Mucosa of descending colon (tissue), 3 donors: ENCODE measurements at places on chromosomes 11 and 22. TPM values are rescaled to one million over a fixed set of nuclear protein-coding genes. Genes with fewer than 3 reads are reported as not detected.

The FOLR1 gene
- total RNA-seq = not detected

The NCF4 gene
- 15.2 TPM for total RNA-seq

The SCGB1A1 gene
- total RNA-seq = not detected

The SLCO2B1 gene
- 73.1 TPM for total RNA-seq

The APOL6 gene
- 42.1 TPM for total RNA-seq

The LMF2 gene
- 60.7 TPM for total RNA-seq

The CRYBB3 gene
- 0.82 TPM for total RNA-seq

The CCDC116 gene
- total RNA-seq = 0.22 TPM

The AIFM3 gene
- total RNA-seq = 73.1 TPM

The INCENP gene
- total RNA-seq = 36.1 TPM

The MRGPRX3 gene
- not detected for total RNA-seq

GRCh38 chr22:50529897-50530579 lies at the start of gene TYMP:
Gene TYMP (minus strand): TSS chr22:50530012. CDS start chr22:50529709, 303 bp downstream.
- peak; percentile 88 for DNase-seq

GRCh38 chr11:109728056-109728455 lies 306.1 kb downstream of the C11orf87 start:
- no peak for DNase-seq

DNA sequence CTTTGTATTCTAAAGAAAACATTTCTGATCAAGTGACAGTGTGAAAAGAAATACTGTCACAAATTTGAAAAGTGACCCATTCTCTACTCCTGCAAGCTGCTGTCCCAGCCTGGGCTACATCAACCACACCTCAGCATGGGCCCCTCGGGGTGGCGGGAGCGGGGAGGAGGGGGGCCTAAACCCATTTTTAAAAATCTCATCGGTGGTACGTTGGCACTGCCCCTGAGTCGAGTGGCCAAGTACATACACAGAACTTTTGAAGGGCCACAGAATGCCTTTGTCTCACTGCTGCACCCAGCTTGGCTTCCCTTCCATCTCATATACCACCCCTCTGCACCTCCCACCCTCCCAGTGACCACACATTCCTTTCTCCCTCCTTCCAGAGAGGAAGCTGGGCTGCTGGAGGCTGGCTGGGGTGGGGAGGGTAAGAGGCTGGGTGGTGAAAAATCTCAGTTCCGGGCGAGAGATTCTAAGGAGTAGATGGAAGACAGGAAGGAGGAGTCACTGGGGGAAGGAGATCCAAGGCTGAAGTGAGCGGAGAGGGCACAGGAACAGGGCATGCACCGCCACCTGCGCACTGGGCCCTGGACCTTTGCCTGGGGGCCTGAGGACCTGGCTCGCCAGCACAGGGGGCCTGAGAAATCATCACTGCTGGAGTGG lies 21.1 kb downstream of the FXYD6 start:
- no peak for DNase-seq

GRCh38 chr22:22181341-22181850 lies 63.2 kb upstream of the VPREB1 start:
- no peak for DNase-seq

GRCh38 chr11:134139873-134140331 lies 71.0 kb downstream of the JAM3 start:
- peak; percentile 80 for DNase-seq

- peak; percentile 98 for DNase-seq
Measured at GRCh38 chr11:57324886-57325734, at the start of gene TNKS1BP1. Gene TNKS1BP1 (minus strand): TSS chr11:57324952. CDS start chr11:57321885, 3,067 bp downstream.

DNA sequence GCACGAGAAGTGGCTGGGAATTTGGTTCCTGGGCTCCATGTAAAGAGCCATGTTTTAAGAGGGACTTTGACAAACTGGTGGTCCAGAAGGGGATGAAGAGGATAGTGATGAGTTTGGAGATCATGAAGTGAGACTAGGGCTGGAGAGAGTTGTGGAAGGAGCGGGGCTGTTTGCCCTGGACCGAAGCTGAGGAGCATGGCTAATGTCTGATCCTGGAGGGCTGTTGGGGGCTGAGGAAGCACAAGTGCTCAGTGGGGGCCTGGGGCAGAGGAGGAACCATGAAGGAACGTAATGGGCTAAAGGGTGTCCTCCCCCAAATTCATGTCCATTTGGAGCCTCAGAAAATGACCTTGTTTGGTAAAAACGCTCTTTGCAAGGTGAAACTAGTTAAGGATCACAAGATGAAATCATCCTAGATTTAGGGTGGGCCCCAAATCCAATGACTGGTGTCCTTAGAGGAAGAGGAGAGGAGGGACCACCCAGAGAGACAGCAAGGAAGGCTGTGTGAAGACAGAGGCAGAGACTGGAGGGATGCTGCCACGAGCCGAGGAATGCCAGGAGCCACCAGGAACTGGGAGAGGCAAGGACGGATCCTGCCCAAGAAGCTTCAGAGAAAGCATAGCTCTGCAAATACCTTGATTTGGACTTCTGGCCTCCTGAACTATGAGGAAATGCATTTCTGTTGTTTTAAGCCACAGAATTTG lies 107.3 kb upstream of the LMO1 start:
- no peak for DNase-seq

DNA sequence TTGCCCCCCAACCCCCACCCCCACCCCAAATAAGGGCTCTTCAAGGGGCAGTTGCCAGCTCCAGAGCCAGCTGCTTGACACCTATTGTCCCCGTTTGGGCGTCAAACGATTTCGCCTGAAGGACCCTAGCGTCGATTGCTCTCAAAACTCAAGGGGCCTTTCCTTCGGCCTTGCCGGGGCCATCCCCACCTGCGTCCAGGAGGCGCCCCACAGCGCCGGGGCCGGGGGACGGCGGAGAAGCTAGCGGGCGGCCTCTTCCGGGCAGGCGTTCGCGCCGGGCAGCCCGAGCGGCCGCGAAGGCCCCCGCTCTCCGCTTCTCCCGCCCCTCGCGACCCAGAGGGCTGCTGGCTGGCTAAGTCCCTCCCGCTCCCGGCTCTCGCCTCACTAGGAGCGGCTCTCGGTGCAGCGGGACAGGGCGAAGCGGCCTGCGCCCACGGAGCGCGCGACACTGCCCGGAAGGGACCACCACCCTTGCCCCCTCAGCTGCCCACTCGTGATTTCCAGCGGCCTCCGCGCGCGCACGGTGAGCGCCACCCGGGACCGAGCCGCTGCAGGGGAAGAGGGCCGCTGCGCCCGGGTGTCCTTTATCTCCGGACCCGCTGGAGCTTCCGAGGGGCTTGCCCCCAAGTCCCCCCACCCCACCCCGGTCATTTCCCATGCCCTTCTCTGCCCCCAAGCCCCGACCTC lies at the start of gene CAPRIN1:
Gene CAPRIN1 (plus strand): TSS at position 383 of the 687 bp plus-strand sequence. CDS start 690 bp downstream, outside the sequence.
- DNase-seq = peak; percentile 92

DNA sequence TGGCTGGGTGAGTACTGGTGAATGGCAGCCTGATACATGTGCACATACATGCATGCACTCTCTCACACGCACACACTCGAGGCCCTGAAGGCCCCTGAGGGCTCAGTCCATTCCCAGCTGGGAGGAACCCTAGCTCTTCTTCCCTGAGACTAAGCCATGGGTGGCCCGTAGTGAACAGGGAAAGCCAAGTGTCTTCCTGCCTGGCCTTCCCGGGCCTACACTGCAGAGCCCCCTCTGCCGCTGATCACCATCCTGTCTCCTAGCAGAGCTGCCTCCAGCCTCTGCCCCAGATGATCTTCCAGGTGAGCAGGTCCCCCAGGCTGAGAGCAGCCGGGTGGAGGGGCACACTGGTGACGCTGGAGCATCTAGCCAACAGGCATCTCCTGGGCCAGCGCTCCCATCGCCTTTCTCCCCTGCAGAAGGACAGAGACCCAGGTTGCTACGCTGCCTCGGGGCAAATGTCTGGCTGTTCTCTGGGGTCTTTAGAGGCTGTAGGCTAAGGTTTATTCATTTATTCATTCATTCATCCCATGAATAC lies 57.3 kb downstream of the CD82 start:
- DNase-seq = no peak

- DNase-seq = no peak
Measured at GRCh38 chr11:69308491-69308911, 14.5 kb downstream of the MYEOV start.

GRCh38 chr11:120702656-120703055 lies 191.1 kb downstream of the GRIK4 start:
- no peak for DNase-seq

- no peak for DNase-seq
Measured at GRCh38 chr11:74092425-74092824, 78.4 kb downstream of the C2CD3 start.

DNA sequence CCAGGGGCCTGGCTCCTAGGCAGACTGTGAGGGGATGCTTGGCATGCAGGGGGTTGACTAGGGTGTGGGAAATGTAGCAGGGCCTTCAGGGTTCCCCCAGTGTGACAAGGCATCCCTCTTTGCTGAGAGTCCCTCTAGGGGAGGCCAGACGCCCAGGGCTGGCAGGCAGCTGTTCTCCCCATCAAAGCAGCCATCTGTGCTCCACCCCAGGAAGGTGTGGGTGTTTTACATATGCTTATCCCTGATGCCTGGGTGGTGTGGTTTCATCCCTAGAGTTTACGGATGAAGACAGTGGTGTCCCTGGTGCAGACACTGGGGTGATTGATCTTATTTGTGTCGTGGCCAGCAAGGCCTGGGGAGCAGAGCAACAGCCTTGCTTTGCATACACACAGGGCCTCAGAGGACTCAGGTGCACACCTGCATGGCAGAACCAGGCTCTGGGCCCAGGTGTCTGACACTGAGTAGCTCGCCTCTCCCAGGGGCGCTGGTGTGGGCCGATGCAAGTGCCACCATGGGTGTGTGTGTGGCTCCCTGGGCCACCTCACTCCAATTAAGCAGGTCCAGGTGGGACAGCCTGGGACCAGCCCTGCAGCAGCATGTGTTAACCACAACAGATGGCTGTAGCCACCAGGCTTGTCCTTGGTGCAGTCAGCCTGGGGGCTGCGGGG lies 74.2 kb downstream of the MED15 start:
- DNase-seq = no peak

- DNase-seq = no peak
Measured at GRCh38 chr22:30114361-30114760, 34.1 kb downstream of the HORMAD2 start.

- no peak for DNase-seq
Measured at GRCh38 chr11:122843281-122844141, 5.2 kb downstream of the CRTAM start.

GRCh38 chr11:44030996-44031395 lies 16.8 kb upstream of the ACCSL start:
- no peak for DNase-seq

DNA sequence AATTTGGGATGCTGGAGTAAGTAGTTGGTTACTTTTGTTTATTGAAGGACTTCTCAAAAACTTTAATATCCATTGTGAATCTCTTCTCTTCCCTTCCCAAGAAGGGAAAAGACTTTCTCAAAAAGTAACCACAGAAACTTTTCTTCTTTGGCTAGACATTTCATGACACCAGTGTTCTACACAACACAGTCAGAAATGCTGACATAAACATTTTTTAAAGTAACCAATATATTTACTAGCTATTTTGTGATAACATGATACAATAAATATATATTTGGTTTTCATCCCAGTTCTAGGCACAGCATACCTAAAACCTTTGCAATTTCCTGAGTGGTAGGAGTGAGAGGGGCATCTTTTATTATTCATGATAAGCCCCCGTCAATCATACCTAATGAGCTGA lies 47.8 kb downstream of the FAM118A start:
- DNase-seq = no peak

DNA sequence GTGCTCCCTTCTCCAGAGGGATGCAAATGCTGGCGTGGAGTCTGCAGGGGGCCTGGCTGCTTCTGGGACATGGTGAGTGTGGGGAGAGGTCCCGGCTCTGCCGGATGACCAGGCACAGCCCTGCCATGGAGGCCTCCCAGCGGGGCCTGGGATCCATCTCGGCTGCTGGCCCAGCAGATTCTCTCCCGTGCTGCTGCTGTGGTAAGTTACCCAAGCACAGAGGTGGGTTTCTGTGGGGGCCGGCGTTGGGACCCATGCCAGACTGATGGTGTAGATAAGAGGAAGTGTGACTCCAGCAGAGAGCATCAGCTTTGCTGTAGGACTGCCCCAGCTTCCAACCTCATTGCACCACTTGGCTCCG lies 147.5 kb upstream of the B3GAT1 start:
- no peak for DNase-seq

DNA sequence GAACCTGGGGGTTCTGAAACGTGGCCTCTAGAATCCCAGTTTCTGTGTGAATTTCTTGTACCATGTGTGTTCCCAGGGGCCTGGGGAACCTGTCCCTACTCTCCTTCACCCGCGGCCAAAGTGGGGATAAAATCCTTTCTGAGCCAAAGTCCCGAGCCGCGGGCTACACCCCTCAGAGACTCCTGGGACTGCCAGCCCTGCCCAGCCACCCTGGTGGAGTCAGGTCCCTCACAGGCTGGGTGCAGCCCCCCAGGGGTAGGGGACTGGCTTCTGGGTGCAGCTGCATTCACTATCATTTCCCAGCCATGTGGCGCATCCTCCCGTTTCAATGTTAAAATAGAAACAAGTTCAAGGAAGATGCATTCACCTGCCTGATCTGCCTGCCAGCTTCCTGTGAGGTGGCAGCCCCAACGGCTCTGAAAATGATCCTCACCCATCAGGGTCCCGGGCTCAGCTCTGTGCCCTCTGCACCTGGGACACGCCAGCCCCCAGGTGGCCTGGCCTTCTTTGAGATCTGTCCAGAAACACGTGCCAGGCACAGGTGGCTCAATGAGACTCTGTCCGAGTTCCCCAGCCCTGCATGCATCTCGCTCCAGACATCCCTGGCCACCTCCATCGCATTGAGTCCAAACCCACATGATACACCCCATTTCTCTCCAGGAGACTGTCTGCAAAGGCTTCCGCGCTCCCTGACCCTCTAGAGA lies 338.8 kb downstream of the CTTN start:
- DNase-seq = no peak

GRCh38 chr11:75170516-75171201 lies 19.8 kb downstream of the SLCO2B1 start:
- no peak for DNase-seq

DNA sequence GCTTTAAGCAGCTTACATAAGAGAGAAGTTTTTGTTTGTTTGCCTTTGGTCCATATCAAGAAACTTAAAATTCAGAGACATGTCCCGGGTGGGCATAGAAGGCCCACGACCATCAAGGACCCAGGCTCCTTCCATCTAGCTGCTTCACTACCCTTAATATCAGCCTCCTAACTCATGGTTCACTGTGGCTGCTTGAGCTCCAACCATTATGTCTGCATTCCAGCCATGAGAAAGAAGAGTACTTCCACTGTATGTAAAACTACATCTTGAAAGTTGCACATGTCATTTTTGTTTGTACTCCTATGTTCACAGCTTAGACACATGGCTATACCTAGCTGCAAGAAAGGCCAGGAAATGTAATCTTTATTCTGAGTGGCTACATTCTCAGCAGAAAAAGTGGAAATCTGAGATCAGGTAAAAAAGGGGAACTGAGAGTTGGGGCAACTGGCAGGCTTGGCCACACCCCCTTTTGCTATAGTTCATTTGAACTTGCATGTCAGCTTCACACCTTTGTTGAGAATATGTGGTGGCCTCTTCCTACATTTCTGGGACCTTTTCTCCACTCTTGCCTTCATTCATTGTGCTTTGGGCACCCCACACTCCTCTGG lies 81.3 kb upstream of the TP53I11 start:
- no peak for DNase-seq

GRCh38 chr11:82174610-82175009 lies 559.1 kb downstream of the FAM181B start:
- no peak for DNase-seq

DNA sequence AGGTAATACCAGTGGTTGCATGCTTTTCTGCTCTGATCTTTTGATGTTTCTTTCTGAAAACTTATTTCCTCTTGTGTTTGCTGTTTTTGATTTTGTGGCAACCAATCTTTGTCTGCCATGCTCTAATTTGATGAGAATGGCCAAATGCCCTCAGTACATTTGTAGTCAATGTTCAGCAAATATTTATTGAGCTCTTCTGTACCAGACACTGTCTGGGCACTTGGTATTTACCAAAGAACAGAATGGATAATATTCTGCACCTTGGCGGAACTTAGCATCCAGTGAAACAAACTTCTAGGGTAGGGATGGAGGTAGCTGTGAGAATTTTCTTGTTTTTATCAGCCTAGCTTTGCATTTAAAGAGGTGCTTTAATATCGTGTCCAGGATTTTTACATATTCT lies 19.6 kb downstream of the PPP6R3 start:
- no peak for DNase-seq
